ENCODE measurements at places on chromosomes 5 and 9.

- DNase-seq: no peak
Measured at GRCh38 chr5:133468596-133468995, 143.7 kb downstream of the FSTL4 start.

- DNase-seq: peak; percentile 81
Measured at GRCh38 chr5:181246276-181247049, 2.8 kb upstream of the RACK1 start.

DNA sequence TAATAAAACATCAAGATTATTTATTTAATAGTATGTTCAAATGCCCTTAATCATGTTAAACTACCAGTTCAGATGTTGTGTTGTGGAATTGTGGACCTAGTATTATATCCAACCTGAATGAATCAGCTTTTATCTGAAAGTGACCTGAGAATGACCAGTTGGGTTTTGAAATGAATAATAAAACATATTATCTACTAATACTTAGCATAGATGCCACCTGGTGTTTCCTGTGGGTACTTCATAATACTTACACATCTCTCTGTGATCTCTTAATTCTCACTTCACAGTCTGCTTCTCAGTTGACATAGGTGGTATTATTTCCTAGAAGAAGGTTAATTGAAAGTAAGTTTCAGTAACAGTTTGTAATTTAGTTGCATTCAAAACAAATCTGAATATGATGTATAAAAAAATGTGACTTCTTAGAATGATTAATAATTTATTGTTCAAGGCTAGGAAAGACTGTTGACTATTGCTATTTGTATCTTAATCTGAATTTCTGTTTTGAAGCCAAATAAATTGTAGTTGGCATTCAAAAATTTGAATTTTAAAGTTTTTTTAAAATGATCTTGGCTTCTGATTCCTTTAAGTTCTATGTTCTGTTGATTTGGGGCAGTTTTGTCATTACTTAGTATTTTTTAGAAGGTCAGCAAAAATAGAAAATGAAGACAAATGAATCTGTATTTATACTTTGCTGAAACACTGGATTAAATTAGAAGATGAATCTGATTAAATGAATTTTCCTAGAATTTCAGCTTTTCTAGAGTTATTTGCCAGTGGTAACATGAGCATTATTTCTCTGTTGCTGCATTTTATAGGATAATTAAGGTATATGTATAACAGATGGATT, 48.2 kb downstream of the KIF2A start:
- no peak for DNase-seq

DNA sequence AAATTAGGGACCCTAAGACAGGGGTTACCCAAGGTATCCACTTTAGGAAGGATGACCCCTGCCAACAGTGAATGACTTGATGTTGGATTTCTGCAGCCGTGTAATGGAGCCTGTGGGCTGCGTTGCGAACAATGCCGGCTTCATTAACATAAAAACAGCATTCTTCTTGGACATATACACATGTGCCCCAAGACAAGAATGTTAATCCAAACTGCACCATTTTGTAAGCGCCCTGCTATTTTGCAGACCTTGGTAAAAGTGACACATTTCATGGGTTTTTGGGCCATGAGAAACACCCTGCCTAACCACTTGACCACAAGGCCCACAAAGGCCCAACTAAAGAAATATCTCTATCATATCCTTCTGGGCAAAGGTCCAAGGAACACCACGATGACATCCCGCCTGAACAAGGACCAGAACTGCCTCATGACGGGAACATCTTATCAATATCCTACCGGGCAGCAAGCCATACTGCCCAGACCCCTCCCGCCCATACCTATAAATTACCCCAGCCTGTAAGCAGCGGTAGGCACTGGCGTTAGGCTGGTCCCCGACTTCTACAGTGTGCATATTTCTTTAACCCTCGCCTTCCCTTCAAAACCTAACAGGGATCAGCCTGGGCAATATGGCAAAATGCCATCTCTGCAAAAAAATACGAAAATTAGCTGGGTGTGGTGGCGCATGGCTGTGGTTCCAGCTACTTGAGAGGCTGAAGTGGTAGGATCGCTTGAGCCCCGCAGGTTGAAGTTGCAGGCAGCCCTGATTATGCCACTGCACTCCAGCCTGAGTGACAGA, 9.7 kb upstream of the PDCD1LG2 start:
- no peak for DNase-seq

GRCh38 chr9:37984278-37984671, 80.3 kb upstream of the SLC25A51 start:
- no peak for DNase-seq

- DNase-seq: no peak
Measured at GRCh38 chr9:33260372-33260771, 4.1 kb downstream of the BAG1 start.
